ENCODE measurements at places on chromosomes 6 and 20.

DNA sequence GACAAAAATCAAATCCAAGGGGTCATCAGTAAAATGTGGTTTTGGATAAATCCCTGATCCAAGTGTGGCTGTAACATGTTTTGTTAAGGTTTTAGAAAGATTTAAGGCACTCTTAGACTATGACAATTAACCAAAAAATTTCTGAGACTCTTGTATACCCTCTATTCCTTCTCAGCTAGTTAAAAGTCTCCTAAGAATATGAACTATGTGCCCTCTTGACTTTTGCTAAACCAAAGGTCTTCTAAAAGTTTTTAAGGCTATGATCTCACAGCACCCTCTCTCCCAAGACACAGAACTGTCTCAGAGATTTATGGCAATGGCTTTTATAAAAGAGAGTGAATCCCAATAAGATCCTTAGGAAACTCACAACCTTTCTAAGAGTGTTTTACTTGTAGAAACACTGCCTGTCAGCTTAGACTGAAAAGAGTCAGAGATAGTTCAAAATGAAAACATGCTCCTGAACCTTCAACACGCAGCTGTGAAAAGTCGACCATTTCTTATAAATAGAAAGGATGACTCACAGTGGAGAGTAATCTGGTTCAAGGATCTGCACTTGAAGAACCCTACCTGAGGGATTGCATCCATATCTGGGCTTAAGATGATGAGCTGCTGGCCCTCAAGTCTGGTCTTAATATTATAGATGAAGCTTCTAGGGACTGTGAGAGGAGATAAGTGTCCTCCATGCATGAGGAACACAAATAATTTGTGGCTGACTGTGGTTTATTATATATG is 388.4 kb upstream of the GJE1 start:
- no peak for DNase-seq

DNA sequence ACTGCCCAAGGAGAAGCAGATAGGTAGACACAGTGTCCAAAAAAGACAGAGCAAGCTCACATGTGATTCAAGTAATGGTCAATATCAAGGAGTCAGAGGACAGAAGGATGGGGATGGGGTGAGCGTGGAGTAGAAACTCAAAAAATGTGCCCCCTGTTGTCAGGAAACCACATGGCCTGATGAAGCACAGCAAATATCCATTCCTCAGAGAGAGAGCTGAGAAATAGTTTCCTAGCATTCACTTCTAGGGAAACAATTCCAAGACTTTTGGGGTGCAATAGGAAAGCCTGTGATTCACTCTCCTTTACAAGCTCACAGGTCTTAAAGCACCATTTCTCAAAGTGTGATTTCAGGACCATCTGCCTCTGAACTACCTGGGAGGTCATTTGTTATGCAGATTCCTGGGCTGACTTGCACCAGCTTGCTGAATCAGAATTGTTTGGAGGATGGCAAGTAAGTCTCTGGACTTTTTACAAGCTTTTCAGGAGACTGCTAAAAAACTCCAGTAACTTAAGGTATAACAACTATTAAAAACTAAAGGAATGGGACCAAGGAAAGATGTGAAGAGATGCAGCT is 432.8 kb downstream of the HDGFL1 start:
- no peak for DNase-seq

- no peak for DNase-seq
These were observed 13.5 kb downstream of the HAO1 start for GRCh38 chr20:7926767-7927166.

DNA sequence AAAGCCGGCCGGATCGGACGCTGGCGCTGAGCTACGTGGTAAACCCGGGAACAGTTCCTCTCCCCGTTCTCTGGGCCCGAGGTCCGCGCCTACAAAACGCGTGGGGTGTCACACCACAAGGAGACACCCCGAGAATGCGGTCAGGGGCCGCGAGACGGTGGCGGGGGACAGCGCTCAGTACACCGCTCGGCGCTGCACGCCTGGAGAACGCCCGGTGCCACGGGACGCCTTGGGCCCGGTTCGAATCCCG is 670 bp downstream of the NCOA5 start:
- no peak for DNase-seq

DNA sequence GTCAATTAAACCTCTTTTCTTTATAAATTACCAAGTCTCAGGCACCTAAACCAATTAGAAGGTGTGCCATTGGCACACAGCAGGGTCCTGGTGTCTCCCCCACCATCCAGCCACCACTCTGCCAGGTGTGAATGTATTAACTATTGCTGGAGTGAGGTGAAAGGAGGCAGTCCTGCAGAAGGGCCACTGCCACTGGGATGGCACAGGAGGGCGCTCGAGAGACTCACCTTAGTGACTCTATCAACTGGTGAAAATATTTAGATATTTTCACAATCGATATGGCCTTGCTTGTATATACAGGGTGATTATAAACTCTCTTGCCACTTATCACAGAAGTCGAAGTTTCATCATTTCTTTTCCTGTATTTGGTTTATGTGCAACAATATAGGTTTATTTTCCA is 145.6 kb upstream of the ESR1 start:
- DNase-seq: no peak

- no peak for DNase-seq
These were observed 14.1 kb upstream of the TCFL5 start for GRCh38 chr20:62875419-62876361.

GRCh38 chr6:158115102-158115501 is 53.0 kb downstream of the SERAC1 start:
- DNase-seq: no peak

GRCh38 chr6:36113703-36114102 is 16.6 kb upstream of the MAPK13 start:
- DNase-seq: no peak

GRCh38 chr6:11149551-11149950 is 38.0 kb upstream of the ERVFRD-1 start:
- no peak for DNase-seq

GRCh38 chr6:105692613-105693215 is 289.8 kb upstream of the PREP start:
- DNase-seq: no peak

GRCh38 chr6:104356197-104356596 is 503.5 kb downstream of the HACE1 start:
- no peak for DNase-seq

- no peak for DNase-seq
These were observed 4.4 kb upstream of the C6orf163 start for GRCh38 chr6:87340230-87340629.

DNA sequence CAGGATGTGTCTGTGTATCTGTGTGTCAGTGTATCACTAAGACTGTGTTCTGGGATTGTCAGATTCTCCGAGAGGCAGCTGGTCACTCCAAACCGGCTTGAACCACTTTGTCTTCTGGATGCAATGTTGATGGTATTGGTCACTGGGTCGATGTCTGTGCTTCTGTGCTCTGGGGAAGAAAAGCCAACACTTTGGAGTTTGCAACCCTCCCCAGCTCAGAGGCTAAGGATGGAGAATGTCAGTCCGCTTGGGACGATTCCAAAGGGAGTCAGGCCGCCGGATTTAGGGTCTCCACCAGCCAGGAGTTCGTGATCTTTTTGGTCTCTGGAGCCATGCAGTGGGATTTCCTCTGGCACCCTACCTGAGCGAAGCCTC is 5.2 kb downstream of the MAFB start:
- no peak for DNase-seq

- no peak for DNase-seq
These were observed 88.8 kb downstream of the TAF4 start for GRCh38 chr20:61976644-61977418.

GRCh38 chr6:129555206-129555832 is 154.7 kb downstream of the ARHGAP18 start:
- no peak for DNase-seq

DNA sequence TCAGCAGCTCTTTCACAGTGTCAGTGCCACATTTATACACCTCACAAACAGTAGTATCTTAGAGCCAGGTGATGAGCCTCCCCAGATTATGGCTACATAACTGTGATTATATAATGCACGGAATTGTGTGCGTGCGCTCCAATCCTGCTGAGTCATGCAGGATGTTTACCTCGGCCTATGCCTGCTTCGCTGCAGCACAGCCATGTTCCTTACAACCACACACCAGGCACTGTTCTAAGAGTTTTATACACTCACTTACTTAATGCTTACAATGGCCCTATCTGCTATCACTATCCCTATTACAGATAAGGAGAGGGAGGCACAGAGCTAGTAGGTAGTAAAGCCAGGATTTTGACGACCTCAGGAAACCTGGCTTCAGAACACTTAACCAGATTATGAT is 7.3 kb downstream of the ZKSCAN3 start:
- no peak for DNase-seq

Data from GM12891 (cell line).